ENCODE measurements at places on chromosomes 7 and 10.

DNA sequence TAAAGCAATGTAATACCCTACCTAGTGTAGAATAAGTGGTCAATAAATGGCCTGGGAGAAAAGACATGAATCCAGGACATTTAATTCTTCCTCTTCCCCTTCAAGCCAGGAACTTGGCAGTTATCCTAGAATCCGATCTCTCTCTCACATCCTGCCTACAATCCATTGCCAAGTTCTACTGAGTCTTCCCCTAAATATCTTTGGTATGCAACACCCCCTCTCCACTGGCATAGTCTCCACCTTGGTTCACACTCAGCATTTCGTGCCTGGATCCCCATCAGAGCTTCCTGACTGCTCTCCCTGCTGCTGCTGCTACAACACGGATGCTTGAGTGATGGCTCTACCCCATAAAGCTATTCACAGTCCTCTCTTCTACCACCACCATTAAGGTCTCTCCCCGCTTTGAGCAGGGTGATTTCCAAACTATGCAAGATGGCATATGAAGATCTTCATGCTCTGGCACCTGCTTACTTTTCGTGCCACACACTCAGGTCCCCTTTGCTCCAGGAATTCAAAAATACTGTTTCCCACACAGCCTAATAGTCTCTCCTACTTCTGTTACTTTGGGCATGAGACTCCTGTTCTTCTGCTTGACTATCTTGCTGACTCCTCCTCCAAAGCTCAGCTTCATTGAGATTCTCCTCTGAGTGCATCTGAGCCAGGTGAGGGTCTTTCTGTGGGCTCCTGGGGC, 4.8 kb downstream of the ANK3 start:
- no peak for DNase-seq

DNA sequence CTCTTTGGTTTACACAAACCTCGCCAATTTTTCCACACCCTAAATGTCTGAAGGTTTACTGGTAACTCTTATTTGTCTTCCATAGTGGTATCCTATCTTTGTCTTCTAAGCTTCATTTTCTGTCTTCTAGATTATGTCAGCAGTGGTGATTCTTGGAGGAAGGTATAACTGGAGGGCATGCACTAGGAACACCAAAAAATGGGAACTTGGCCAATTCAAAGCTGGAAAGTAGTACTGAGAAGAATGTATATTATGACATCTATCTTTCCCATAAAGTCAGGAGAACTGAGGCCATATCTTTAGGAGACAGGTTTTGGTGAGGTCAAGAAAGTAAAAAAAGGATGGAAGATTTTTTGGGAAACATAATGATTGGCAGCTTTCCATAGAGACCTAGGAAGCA, 113.3 kb downstream of the CPEB3 start:
- DNase-seq = no peak

- DNase-seq = no peak
Measured at GRCh38 chr10:124005991-124006392, 87.4 kb downstream of the CHST15 start.

- no peak for DNase-seq
Measured at GRCh38 chr10:116912162-116912561, 62.9 kb downstream of the ENO4 start.

DNA sequence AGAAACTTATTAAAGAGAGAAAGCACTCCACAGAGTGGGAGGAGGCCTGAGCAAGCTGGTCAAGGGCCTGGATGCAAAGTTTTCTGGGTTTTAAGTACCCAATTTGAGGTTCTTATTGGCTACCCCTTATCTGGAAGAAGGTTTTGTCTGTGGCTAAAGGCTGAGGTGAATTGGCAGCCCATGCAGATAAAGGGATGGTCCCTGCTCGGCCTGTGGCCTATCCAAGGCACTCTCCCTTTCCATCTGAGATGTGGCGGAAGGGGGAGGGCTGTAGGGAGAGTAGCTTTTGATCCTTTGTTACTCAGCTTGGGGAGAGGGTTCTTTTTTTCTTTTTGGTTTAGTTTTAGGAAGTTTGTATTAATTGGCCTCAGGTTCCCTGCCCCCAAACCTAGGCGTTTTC, 465.1 kb downstream of the ATRNL1 start:
- DNase-seq = no peak

DNA sequence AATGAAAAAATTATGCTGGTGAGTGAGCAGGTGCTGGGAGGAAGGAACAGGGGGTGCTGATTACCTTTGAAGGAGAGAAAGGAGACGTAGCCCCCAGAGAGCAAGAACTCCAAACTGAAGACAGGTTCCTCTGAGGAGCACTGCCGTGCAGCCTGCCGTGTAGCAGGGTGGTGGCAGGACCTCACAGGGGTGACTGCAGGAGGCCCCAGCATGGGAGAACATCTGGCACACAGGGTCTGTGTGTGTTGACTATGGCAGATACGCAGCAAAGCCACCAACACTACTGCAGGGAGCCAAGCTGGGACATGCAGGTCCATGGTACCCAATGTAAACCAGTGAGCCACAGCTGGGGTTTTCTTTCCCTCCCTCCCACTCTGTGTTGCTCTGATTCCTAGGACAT, 192.1 kb upstream of the PDE1C start:
- DNase-seq = no peak

DNA sequence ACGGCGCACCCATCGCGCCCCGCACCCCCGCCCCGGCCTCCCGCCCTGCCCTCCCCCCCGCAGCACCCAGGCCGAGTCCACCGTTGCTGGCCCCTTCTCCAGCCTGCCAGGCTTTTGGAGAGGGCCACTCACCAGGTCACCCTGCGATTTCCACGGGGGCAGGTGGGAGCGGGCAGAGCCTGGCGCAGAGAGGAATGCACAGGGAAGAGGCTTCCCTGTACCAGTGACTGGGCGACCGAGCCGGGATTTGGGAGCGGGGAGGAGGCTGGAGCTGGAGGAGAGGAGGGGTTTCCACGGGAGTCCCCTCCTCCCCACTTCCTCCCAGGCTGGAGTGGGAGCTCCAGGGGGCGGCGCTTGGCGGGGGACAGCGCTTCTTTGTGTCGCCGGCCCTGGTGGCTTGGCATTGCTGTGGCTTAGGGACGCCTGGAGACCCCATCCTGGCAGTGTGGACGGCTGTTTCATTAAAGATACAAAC, 19.3 kb downstream of the TCAF1 start:
- DNase-seq = peak; percentile 4

DNA sequence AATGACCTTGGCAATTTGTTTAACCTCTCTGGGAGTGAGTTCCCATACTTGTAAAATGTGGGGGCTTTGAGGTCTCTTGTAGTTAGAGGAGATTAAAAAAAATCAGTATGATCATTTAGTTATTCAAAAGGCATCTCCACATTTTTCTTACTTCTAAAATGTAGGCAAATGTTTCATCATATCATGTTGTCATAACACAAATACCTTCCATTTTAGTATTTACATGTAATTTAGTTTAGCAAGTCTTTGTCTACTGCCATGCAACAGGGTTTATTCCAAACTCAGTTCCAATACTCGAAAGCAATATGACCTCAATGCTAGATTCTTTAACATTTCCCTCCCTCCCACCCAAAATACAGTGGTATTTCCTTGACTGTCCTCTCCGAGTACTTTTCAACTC, 262.8 kb upstream of the IMMP2L start:
- no peak for DNase-seq

DNA sequence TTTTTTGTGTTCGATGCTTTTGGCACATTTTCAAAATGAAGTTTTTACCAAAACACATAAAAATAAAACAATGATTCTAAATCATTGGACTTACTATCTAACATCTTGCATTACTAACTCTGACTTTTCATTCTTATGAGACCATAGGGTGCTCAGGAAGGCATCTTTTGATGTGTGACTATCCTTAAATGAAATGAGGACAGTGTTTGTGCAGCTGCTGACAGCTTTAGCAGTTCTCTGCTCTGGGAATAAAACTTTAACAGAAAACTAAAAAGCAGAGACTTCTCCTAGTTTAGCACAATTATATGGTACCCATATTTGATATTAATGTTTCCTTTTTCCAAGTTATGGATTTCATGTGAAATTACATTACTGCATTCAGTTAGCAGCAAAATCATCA, 471.6 kb downstream of the ARL4A start:
- DNase-seq = no peak

DNA sequence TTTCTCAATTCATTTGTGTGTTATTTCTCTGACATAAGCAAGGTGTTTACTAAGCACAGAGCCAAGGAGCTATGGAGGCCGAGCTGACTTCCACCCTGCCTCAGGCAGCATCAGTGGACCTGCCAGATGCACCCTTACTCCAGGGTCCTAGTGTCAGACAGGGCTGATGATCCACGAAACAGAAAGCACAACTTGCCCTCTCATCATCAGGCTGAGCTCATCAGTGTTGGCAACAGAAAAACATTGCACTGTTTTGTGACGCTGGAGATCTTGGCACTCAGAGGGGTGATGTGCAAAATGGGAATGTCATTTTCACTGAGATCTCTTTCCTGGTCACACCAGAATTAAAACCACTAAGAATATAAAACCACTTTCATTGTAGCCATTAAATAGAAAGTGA, 201.8 kb downstream of the GLI3 start:
- no peak for DNase-seq

DNA sequence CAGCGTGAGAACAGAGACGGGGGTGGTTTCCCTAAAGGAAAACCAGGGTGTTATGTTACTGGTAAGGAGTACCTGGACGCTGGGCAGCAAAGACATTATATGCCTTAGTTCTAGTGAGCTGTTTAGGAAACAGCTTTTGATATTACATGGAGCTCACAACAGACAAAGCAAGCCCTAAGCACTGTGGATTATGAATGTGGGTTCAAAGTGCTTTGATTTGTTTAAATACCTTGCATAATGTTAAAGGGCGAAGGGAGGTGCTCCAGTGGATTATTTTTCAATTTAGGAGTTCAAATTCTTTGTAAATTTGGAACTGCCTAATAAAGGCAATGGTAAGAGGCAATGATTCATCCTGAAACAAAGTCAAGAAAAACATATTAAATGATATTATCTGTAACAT, 13.8 kb downstream of the WNT16 start:
- no peak for DNase-seq

DNA sequence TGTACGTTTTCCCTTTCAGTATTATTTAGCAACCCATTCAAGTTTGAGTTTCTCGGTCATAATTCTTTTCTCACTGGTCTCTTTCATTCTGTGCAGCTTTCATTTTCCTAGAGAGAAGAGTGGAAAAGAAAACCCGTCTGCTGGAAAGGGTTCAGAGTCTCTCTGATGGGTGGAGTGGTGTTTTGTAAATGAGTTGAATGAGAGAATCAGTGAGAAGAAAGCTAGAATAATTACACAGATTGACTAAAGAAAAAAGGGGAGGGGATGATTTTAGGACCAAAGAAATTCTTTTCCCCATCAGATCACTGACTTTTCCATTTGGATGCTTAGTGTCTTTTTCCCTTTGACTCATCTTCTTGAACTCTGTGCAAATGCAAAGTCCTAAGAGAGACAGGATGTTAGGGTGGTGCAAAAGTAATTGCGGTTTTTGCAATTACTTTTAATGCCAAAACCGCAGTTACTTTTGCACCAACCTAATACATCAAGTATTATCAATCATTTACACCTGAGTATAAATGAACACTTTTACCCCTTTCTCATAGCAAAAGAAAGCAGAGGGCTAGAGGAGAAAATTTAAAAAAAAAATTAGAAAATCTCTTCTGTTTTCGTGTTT, 242.1 kb upstream of the SP4 start:
- no peak for DNase-seq

DNA sequence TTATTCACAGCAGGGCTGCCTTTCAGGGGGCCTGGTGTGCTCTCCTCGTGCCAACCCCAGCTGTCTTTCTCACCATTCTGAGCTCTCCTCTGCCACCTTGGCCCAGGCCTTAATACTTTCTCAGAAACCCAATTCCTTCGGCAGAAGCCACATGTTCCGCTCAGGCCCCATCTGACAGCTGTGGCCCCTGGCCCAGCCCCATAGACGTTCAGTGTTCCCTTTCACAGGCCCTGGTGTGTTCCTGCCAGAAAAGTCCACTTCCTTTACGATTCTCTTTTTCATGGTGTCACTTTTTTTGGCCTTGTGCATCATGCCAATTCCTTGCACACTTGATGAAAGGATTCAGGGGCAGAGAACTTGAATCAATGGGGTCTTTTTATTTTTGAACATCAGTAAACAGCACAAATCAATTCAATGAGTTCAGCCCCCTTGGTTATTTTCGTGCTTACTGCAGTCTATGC, 15.9 kb upstream of the GPNMB start:
- DNase-seq = no peak

GRCh38 chr10:116269619-116270018, 3.4 kb downstream of the GFRA1 start:
- no peak for DNase-seq

DNA sequence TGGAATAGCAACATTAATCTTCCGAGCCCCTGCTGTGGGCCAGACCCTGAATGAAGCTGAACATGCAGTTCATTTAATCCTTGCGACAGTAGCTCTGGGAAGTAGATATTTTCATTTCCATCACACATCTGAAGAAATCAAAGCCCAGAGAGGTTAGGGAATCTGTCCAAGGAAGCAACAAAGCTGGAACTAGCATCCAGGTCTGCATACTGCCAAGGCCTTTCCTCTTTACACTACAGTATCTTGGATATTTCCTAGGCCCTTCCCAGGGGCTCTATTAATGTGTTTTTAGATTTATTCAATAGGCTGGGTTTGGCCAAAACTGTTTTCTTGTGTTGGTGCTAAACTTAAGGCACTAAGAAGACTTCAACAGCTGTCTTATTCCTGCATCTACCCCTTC, 48.1 kb downstream of the FAM13C start:
- DNase-seq = no peak

- no peak for DNase-seq
Measured at GRCh38 chr7:3092468-3092867, 48.8 kb upstream of the CARD11 start.

GRCh38 chr10:29378106-29378505, 89.2 kb downstream of the LYZL1 start:
- DNase-seq = no peak

- DNase-seq = no peak
Measured at GRCh38 chr10:73368238-73368637, 9.6 kb upstream of the CFAP70 start.

DNA sequence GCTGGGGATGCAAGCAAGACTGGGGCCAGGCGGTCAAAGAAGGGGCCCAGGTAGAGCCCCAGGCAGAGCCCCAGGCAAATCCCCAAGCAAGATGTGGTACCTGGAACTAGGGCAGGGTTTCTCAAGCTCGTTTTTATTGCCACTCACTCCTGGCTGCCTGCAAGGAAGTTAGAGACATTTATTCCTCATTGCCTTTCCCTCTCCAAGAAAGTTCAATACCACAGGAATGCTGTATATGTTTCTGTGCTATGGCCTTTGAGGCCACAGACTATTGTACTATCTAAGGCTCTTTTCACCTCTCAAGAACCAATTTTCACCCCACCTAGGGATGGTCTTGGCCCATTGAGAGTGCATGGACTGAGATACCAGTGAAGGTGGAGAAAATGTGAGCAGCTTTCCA, 71.3 kb downstream of the TACC2 start:
- DNase-seq = no peak

GRCh38 chr10:10855151-10855581, 162.5 kb upstream of the CELF2 start:
- DNase-seq = no peak

GRCh38 chr7:156998988-156999957, 11.2 kb downstream of the MNX1 start:
- no peak for DNase-seq

- DNase-seq = no peak
Measured at GRCh38 chr10:113479346-113480080, 73.3 kb upstream of the HABP2 start.

All from DMS 273 treated with DMSO at 0.1 percent for 48 hours (cell line).